ENCODE measurements at places on chromosomes 1 and 21. TPM values are rescaled to one million over a fixed set of nuclear protein-coding genes. Genes with fewer than 3 reads are reported as not detected.

DNA sequence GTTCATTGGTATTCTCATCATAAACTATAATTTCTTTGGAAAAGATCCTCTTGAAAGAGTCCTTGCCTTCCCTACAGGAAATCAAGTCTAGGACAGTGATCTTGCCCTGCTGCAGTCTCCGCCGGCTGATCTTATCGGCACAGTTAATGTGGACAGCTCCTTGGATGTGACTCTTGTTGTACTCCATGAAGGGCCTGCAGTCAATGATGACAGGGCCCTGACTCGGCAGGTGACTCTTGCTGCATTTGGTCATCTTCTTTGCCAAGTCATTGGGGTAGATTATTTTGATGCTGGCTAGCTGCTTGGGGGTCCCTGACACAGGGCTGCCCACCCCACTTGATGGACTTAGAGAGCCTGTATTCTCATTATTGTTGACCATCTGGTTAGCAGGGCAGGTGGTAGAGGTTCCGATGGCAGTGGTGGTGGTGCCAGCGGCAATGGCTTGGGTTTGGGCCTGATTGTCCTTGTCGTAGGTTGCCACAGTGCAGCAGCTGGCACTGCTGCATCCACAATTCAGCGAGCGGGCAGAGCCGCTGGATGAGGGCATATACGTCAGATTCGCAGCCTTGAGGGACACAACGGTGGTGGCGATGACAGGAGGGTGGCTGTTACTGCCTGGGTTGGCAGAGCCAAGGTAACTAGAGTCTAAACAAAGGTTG is 2.7 kb downstream of the DUSP10 start:
- no peak for DNase-seq

GRCh38 chr1:115679141-115679611 is 37.4 kb downstream of the VANGL1 start:
- no peak for DNase-seq

GRCh38 chr1:155226188-155226909 is 17.9 kb downstream of the MTX1 start:
- peak; percentile 79 for DNase-seq

- no peak for DNase-seq
These were observed 1016.1 kb downstream of the KCNT2 start for GRCh38 chr1:195591917-195592672.

DNA sequence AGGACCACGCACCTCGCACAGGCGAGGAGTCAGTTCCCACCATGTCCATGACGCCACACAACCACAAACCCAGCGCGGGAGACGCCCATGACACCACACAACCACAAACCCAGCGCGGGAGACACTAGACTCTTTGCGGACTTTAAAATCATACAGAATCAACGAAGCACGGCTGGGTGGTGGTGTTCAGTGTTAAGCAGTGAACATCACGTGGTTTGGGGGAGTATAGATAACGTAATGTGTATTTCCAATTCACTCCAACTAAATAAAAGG is 19.2 kb downstream of the PTTG1IP start:
- no peak for DNase-seq

DNA sequence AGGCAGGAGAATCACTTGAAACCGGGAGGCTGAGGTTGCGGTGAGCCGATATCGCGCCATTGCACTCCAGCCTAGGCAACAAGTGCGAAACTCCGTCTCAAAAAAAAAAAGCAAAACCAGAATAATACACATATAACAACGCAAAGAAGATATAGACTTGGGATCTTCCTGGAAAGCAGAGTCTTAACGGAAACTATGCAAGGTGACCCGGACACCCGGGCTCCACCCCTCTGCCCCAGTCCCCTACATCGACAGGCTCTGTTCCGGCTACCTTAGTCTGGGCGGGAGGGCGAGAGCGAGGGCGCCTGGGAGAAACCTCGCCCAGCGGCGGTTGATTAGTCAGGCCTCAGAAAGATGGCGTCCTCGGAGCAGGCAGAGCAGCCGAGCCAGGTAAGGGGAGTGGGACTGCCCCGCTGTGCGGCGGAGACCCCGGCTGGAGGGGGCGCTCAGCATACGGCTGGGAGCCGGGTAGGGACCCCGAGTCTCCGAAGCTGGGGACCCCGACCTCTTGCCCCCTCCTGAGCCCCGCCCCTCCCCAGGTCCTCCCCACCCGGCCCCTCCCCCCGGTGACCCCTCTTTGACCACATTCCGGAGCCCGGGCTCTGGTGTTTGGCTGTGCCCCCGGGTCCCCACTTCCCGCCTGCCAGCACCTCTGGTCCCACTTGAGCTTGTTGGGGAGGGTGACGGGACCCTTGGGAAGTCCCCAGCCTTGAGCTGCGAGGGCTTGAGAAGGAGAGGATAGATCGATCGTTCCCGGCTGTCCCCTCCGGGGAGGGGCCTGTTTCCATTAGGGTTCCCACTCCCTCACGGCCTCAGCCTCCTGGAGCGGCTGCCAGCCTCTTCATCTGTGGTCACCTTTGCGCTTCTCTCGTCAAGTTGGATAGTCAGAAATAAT is at the start of gene PEX14:
Gene PEX14, plus strand, starts transcription at position 338 of the 895 bp plus-strand sequence. Its CDS starts 17 bp downstream, at position 355.
- DNase-seq = peak; percentile 91

DNA sequence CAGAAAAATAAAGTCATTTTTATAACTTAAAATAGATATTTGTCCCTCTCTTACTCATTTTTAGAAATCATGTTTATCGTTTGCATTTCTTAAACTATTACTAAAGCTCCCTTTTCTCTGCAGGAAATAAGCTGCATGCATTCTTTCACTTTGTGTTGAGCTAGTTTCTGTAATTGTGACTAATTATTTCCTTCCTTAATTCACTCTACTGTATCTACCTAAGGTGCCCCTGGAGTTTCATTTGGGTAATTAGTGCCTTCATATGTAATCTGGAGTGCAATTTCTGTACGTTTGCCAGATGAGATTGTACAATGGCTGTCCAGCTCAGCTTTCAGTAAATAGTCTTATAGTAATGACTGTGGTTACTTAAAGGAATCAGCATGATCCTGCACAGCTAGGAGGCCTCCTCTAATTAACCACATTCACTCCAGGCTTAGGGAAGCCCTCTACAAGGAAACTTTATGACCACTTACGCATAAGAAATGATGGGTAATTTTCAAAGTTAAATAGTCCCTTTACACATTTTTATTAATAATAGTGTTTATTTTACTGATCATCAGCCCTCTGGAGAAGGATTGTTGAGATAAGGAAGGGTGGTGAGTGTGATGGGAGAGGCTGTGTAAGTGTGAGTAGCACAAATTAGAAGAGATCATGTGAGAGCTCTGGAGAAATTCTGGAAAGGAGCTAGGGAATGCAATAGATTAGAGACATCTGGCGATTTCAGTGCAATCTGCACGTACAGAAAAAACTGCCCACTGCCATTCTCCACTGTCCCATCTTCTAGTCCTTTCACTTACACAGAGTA is 86.8 kb downstream of the LRRC8C start:
- DNase-seq = peak; percentile 21

GRCh38 chr1:173478094-173478674 is 1.0 kb downstream of the PRDX6 start:
- DNase-seq = peak; percentile 60

- no peak for DNase-seq
These were observed 170.5 kb downstream of the APP start for GRCh38 chr21:25999921-26000582.

- DNase-seq = no peak
These were observed 4.3 kb upstream of the MIIP start for GRCh38 chr1:12015001-12015491.

DNA sequence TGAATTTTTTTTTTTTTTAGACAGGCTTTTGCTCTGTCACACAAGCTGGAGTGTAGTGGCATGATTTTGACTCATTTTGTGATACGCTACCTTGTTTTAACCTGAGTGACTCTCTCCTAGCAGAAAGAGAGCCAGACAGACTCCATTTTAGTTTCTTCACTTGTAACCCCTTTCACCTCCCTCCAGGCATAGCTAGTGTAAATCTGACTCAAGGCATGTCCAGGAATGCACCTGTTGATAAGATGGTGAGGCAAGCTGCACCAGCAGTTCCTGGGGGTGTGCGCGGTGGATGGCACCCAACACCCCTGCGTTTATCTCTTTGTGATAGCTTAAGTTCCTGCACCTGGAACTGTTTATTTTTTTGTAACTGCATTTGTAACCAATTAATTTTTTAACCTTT is 4.7 kb upstream of the PHACTR4 start:
- DNase-seq = no peak

GRCh38 chr1:11561740-11562139 is 82.8 kb downstream of the DISP3 start:
- DNase-seq = no peak

DNA sequence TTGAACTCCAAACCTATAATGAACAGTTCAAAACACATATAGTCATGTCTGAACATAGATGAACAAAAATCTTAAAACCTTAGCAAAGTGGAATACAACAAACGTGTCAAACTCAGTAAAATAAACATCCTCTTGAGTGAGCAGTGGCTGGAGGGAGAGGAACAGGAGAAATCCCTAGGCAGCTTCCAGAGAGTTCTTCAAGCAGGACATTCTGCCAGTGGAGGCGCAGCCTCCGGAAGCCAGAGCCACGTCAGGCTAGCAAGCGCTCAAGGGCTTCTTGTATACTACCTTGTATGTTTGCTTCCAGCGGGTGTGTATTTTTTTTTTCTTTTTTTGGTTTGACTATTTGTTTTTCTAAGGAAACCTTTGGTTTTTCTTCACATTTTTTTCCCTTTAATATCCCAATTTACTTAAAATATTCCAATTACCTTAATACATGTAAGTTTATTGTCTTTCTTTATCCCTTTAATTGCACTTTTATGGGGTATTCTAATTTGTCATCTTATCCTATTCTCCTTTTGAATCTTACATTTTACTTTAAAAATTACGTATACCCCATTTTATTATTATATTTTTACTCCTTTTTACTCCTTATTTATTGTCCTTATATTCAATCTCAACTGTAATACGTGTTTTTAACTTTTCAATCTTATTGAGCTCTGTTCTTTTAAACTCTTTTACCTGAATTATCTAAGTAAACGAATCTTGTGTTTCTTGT is 42.0 kb downstream of the COLGALT2 start:
- peak; percentile 53 for DNase-seq

- DNase-seq = no peak
These were observed 110.7 kb upstream of the TMEM51 start for GRCh38 chr1:15042866-15043265.

DNA sequence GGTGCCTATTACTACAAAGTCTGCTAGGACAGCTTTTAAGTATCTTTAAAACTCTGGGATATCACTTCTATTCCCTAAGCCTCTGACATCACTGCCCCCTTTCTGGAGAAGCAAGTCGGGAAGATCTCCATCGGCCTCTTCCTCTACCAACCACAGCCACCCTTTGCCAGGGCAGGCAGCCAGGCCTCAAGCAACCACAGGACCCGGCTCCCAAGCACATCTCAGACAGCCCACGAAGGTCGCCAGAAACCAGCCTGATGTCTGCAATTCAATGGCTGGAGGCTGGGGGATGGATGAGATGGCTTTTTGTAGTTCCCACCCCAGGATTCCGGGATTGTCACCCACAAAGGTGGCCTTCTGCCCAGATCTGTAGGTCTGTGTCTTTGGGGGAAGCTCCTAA is 70.7 kb downstream of the LGR6 start:
- no peak for DNase-seq

DNA sequence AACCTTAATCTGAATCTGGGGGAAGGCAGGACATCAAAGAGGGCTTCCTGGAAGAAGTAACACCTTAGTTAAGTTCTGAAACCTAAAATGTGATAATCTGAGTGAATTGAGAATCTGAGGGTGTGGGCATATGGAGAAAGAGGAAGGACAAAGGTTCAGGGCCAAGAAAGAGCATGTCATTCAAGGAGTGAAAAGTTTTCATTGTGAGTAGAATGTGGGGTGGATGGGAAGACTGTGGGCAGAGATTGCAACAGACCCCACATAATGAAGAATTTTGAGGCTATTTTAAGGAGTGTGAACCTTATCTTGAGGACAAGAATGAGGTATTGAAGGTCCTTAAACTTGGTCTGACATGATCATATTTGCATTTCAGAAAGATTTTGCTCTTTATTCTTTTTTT is 227.2 kb downstream of the PTGER3 start:
- DNase-seq = no peak

- DNase-seq = no peak
These were observed 1.6 kb downstream of the PPP1R15B start for GRCh38 chr1:204409836-204410687.

- DNase-seq = peak; percentile 95
These were observed 22.2 kb downstream of the SLC25A33 start for GRCh38 chr1:9561429-9561828.

DNA sequence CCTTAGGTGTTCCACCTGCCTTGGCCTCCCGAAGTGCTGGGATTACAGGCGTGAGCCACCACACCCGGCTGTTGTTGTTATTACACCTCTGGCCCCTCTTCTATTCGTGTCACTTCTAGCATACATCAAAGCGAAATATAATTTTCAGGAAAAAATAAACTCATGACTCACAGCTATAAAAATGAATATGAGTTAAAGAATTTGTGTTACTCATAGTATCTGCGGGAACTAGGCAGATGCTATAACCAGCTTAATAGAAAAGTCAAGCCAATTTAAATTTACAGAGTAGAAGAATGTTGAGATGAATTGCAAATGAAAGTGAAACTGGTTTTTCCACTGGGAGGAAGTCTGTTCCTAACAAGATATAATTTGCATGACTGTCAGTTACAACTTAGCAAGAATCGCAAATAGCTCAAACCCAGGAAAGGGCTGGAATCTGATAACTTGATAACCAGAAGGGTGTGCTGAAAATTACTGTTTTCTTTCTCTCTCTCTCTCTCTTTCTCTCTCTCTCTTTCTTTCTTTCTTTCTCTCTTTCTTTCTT is 11.2 kb downstream of the OR2W3 start:
- DNase-seq = no peak

GRCh38 chr1:245197911-245198379 is 43.2 kb downstream of the KIF26B start:
- peak; percentile 25 for DNase-seq

DNA sequence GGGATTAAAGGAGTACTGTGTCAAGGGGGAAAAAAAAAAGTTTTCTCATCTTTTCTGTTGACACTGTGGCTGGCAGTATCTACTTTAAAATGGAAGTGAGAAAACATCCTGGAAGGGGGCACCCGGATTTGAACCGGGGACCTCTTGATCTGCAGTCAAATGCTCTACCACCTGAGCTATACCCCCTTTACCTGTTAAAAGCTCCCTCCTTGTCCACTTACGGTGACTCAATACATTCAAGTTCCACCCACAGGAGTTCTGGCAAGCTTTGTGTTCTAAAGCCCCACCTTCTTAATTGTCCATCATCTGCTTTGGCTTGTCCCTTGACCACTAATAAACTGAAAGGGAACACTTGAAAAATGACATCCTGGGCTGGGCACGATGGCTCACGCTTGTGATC is 68.2 kb downstream of the FNBP1L start:
- DNase-seq = no peak

GRCh38 chr1:241817331-241817792 is 30.6 kb upstream of the EXO1 start:
- no peak for DNase-seq

Gene TBX19
- 3.6 TPM for total RNA-seq

Gene TXLNA
- 55.6 TPM for total RNA-seq

Gene MATN1
- 0.15 TPM for total RNA-seq

Gene CFHR3
- 0.28 TPM for total RNA-seq

Gene MSH4
- 0.40 TPM for total RNA-seq

Gene DHX9
- 129 TPM for total RNA-seq

Gene TRAPPC3
- 61.8 TPM for total RNA-seq

Gene SPRR2B
- total RNA-seq = not detected

Gene KRTAP11-1
- not detected for total RNA-seq

Gene ARHGEF16
- total RNA-seq = 14.8 TPM

Data from lung (tissue), 17 donors.